Glomerular endothelial cell (primary cell): ENCODE measurements at places on chromosomes 6 and 20. TPM values are rescaled to one million over a fixed set of nuclear protein-coding genes. Genes with fewer than 3 reads are reported as not detected.

KHDC1 gene
- 2.2 and 2.9 TPM in 2 replicates for total RNA-seq

FNDC11 gene
- total RNA-seq = 0.44 and 0.99 TPM in 2 replicates

CCN6 gene
- total RNA-seq = not detected in 2 replicates

DDR1 gene
- 9.1 and 18.7 TPM in 2 replicates for total RNA-seq

GRCh38 chr6:74063391-74063790, 367.4 kb downstream of the CD109 start:
- no peak for DNase-seq

DNA sequence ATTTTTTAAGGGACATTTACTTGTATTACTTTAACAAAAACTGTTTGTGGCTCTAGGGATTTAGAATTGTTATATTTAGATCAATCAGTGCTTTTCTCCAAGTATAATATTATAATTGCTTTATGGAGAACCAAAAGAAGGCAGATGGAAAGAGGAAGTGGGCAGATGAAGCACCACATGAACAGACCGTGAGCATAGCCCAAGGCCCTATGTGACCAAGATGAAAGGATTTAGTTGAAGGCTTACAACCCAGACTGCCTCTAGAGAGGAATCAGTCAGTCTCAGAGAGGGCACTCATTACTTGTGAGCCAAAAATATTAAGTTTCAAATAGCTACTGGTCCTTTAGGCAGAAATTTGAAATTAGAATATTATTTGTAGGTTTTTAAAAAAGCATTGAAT, 102.3 kb upstream of the IMPG1 start:
- DNase-seq = no peak

DNA sequence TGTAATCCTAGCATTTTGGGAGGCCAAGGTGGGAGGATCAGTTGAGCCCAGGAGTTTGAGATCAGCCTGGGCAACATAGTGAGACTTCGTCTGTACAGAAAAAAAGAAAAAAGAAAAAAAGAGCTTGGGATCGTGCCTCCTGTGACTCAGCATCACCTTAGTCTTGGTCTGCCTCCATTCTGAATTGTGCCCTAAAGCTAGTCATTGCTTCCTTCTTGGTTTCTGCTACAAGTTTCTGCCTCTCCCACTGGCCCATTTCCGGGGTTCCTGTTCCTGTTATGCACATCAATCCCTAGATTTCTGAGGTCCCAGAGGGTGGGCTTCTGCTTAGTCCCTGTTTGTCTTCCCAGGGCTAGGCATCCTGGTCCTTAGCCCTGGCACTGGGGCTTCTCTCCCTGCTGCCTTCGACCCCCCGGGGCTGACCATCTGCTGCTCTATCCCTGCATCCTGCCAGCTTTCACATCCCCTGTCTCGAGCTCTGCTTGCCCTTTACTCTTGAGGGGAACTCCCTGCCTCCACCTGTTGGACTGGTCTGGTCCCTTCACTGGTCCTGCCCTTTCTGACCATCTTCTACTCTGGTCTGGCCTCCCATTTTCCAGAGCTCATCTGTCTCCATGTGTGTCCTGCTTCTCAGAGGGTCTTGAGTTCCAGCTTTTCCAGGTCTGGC, 77.5 kb upstream of the ESR1 start:
- no peak for DNase-seq
